Cardiac septum (tissue), 1 donor: ENCODE measurements at places on chromosomes 6 and 20.

- no peak for DNase-seq
These were observed 102.0 kb upstream of the RPS6KA2 start for GRCh38 chr6:166728884-166729530.

DNA sequence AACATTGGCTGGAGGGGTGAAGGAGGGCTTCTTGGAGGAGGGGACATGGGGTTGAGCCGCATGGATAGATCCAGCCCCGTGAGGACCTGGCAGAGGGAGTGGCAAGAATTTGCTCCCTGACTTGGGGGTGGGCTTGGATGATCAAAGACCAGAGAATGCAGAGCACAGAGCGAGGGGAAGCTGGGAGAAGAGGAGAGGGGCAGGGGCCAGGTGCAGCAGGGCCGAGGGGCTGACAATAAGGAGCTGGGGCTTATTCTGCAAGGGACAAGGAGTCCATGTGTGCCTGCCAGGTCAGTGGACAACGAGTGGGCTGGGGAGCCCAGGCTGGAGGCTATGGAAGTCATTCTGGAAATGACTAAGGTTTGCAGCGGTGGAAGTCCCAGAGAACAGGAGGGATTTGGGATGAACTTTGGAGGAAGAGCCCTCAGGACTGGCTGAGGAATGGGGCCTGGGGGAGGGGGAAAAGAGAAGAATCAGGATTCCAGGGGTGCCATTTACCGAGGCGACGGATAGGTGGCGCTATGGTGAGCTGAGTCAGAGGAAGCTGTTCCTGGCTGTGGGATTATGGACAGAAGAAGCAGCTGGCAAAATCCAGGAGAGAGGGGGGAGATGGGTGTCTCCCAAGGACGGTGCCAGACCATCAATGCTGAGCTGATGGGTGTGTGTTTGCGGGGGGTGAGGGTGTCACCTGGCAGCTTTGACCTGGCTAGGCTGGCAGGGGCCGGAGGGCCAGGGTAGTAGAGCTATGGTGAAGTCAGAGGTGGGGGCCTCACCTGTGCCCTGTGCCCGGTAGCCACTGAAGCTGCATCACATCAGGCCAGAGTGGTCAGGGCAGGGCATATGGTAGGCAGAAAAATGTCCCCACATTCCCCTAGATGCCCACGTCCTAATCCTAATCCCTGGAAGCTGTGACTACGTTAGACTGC, 7.8 kb downstream of the KCNG1 start:
- DNase-seq, result no peak

- DNase-seq, result no peak
These were observed 2.9 kb upstream of the SPINT3 start for GRCh38 chr20:45518282-45518681.

DNA sequence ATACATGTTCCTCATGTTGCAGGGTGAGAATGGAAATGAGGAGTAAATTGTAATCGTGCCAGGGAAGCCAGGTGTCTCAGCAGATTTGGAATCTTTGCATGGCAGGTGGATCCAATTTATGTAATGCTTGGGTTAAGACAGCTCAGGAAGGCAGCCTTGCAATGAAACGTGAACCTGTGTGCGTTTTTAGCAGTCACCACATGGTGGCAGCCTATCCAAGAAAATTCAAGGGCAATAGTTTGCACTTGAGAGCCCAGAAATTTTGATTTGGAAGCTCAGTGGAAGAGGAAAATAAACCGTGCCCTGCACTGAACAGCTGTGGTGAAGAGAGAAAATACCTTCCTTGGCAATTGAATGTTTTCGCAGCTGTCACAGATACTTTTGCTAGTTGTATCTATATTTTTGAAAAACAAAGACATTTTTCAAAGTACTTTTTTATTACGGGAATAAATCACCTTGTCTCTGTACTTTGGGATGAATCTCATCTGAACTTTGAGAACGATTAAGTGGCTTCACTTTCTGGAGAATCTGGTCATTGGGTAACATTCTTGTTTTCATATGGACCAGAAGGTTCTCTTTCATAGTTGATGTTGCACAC, 26.5 kb downstream of the MTHFD1L start:
- peak; percentile 83 for DNase-seq

GRCh38 chr6:148758492-148758891, 11.7 kb downstream of the UST start:
- no peak for DNase-seq

- no peak for DNase-seq
These were observed 135.0 kb upstream of the SUPT3H start for GRCh38 chr6:45512717-45513116.
